ENCODE measurements at places on chromosomes 7 and 10.

GRCh38 chr7:16695621-16696237 is 49.7 kb downstream of the BZW2 start:
- DNase-seq, result no peak

DNA sequence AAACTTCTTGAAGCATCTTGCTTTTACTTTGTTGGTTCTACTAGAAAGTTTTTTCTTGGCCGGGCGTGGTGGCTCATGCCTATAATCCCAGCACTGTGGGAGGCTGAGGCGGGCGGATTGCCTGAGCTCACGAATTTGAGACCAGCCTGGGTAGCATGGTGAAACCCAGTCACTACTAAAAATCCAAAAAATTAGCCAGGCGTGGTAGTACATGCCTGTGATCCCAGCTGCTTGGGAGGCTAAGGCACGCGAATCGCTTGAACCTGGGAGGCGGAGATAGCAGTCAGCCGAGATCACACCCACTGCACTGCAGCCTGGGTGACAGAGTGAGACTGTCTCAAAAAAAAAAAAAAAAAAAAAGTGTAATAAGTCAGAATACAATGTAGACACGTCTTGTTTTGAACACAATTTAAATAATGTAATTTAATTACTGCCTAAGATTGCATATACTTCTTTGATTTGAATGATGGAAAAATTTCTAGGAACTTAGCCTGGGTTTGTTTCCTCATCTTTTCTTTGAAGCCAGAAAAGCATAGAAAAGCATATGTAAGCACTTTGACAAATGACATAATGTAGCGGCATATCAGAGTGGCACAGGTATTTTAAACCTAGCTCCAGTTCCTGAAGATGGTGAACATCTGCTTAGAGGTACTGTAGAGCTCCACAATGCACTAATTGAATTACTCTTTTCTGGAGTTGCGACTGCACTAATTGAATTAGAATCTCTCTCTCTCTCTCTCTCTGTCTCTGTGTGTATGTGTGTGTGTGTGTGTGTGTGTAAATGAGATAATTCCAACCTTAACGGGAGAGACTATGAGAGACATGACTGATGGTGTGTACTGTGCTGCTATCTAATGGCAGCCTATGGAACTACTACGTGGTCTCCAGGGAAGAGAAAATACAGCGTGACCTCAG is 87.8 kb downstream of the BTRC start:
- DNase-seq, result peak; percentile 16

DNA sequence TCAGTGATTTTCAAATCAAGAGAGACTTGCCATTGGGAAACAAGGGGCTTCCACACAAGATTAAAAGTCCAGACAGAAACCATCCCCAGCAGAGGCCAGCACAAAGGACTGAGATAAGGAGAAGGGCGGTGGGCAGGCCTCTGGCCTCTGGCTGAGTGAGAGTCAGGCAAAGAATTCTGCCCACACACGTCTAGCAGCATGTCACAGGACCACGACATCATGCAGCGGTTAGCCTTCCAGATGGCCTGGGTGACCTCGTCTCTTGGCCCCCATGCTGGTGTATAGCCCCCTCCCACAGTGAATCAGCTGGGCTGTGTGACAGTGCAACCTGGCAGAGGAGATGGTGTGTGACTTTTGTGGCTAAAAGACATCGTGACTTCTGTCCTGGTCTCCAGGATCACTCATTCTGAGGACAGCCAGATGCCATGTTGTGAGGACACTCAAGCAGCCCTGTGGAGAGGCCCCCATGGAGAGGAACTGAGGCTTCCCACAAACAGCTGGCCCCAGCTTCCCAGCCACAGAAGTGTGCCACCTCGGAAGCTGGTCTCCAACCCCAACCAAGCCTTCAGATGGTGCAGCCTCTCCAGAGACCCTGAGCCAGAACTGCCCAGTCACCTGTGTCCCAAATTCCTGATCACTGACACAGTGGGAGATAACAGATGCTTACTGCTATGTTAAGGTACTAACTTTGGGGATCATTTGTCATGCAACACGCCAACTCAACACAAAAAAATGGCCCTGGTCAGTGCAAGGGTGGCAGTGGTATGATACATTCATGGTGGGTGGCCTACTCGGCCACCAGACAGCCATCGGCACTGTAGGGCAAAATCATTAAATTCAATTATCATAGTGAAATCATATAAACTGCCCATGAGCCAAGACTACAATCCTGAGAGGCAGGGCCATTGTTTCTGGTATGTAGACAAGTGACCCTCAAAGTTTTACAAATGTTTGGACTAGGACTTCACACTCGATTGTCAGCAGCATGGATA is 73.2 kb downstream of the TNS3 start:
- no peak for DNase-seq

- no peak for DNase-seq
Measured at GRCh38 chr10:44297963-44298362, 86.9 kb downstream of the CXCL12 start.

DNA sequence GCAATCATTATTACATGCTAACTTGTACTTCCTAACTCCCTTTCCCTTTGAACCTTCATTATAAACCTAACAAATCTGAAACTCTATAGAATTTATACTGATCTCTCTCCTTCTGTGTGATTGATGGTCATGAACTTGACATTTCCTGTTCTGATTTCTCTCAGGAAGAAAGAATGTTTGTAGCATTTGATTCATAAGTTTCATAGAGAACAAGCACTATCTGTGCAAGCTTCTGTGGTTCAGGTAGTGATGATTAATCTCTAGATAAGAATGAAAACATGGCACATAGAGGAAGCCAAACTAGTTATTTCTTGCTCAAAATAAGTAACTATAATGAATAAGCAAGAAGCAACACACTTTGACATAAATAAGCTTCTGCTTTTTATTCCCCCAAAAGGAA is 34.2 kb downstream of the TFPI2 start:
- DNase-seq, result no peak

GRCh38 chr7:110839866-110840265 is 251.1 kb upstream of the LRRN3 start:
- DNase-seq, result no peak

- DNase-seq, result no peak
Measured at GRCh38 chr7:95432606-95433005, 2.2 kb downstream of the PON2 start.

All from tibial nerve (tissue), 4 donors.